Esophagus muscularis mucosa (tissue), 4 donors: ENCODE measurements at places on chromosomes 6 and 20. TPM values are rescaled to one million over a fixed set of nuclear protein-coding genes. Genes with fewer than 3 reads are reported as not detected.

DNA sequence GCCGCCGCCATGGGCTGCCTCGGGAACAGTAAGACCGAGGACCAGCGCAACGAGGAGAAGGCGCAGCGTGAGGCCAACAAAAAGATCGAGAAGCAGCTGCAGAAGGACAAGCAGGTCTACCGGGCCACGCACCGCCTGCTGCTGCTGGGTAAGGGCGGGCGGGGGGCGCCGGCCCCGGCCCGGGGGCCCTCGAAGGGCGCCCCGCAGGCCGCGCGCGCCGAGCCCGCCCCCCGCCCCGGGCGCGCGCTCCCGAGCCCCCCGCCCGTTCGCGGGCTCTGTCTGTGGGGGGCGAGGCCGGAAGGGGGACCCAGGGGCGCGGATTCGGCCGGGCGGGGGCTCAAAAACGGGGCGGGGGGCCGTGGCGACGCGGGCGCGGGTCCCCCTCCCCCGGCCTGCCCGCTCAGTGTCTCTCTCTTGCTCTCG lies 39.2 kb downstream of the GNAS start:
- no peak for DNase-seq

DNA sequence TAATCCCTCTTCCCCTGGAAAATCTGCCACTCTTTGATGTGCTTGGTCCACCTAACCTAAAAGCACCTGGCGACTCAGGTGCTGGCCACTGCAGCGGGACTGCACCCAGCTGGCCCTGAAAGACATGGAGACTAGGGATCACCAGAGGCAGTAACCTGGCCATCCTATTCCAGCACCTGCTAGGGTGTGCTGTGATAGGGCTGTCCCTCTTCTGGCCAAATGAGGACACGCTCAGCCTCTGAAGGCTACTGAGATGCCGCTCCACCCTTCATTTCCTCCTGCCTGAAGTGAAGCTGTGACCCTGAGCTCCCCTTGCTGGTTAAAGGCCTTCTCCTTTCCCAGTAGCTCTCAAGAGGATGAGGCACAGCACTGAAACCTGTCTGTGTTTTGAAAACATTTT lies 24.4 kb downstream of the FOXC1 start:
- DNase-seq = no peak

DNA sequence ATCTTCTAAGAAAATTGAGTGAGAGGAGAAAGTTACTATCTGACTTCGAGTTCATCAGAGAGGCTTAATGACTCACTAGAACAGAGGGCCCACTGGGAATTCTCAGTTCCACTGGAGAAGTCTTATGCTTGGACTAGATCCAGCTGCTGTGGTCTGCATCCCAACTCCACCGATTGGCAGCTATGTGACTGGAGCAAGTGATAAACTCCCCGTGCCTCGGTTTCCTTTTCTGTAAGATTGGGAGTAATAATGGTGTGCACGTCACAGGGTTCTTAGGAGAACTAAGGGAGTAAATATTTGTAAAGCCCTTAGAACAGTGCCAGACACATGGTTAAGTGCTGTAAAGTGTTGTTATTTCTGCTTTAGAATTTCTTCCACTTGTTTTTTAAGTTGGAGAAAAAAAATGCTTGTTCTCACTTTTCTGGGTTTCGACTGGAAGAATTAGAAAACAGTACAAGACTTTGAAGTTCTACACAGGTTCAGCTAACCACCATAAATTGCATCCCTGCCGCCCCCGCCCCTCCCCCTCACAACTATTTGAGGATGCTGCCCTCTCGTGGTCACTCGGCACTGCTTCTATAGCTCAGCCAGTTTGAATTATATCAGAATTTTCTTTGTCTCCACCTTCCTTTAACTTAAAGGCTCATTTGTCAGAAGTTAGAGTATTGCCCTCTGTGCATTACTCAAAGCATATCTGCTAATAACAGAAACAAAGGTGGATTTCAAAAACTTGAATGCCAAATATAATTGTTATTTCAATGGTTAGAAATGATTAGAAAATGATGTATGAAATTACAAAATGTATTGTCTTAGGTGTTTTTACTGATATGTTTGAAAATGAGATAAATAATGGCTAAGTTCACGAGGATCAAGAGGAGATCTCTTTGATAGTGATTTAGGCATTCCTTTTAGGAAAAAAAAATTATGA lies 95.0 kb upstream of the IFNGR1 start:
- no peak for DNase-seq

The PRPH2 gene
- total RNA-seq = 1.2 TPM

The SLC25A27 gene
- total RNA-seq = 26.2 TPM

DNA sequence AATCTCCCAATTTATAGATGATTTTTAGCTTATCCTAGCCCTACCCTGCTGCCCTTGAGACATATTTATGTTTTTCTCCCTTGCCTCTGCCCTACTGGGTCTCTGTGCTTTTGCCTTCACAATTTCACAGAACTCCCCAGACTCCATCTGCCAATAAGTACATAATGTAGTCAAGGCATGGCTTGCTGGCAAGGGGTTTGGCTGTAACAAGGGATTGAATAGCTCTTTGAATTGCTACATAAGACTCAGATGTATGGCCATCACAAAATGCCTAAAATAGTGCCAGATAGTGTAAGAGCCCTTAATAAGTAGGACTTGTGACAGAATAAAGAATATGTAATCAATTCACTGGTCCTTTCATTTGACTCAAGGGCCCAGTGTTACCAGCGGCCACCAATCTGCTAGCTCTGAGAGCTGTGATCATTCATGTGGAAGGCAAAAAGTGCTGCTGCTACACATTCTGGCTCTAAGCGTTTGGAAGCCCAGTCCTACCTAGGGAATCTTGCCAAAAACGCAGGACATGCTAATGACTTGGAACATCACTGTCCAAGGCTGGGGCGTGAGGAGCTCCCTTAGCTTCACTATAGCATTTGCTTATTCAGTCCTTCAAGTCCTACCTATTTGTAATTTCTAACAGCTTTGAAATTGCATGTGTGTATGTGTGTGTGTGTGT lies 20.5 kb downstream of the CLVS2 start:
- DNase-seq = no peak

The RNF217 gene
- 34.9 TPM for total RNA-seq

DNA sequence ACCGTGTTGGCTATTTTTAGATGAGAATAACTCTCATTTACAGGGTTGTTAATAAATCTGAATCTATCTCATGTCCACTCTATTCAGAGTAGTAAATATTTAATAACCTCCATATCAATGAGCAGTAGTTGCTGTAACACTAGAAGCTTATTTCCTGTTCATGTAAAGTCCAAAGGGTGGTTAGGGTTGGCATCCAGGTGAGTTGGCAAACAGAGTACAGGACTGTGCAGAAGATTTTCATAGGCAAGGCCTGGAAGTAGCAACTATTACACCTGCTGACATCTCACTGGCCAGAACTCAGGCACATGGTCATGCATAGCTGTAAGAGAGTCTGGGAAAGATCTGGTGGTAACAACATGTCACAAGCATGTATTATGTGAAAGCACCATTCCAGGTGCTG lies 147.5 kb downstream of the PHF3 start:
- no peak for DNase-seq

DNA sequence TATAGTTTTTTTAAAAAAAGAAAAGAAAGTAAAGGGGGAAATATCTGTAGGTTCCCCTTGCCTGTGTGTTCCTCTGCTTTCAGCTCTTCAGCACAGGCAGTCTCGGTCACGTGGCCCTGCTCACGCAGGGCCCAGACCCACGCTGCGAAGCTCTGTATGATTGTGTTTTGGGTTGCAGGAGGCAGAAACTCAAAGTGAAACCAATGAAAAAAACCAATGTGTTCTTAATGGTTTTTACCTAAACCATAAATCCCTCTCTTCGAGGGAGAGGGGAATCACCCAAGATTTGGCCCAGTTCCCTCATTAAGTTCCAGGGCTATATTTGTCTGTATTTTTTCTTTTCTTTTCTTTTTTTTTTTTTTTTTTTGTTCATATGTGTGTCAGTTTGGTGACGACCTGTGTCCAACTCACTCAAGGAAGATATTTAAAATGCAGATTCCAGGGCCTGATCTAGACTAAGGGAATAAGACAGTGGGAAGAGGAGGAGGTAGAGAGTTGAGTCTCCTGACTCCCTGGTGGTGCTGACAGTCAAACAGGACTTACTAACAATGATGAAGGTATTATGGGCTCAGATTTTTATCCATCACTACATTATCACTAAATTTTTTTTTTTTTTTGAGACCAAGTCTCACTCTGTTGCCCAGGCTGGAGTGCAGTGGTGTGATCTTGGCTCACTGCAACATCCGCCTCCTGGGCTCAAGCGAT lies 33.8 kb upstream of the RREB1 start:
- DNase-seq = no peak

DNA sequence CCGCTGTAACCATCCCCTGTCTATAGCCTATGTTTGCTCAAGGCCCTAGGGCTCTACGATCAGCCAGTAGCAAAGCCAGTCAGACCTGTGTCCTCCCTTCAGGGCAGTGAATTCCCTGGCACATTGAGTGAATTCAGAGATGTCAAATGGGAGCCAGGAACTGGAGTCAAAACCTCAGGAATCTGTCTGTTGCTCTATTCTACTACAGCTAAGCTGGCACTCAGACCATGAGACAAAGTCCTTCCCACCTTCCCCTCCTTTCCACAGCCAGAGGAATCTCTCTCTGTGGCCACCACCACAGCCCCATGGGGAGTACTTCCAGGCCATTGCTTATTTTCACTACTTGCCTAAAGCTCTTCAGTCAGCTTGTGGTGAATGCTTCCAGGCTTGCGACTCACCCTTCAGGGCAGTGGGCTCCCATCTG lies 82.0 kb downstream of the PKIB start:
- DNase-seq = no peak

GRCh38 chr6:156654919-156655918 lies 122.0 kb upstream of the ARID1B start:
- no peak for DNase-seq

GRCh38 chr20:46036370-46036769 lies 7.4 kb downstream of the SLC12A5 start:
- no peak for DNase-seq

GRCh38 chr6:100228834-100229441 lies 234.9 kb upstream of the MCHR2 start:
- no peak for DNase-seq

The LPA gene
- not detected for total RNA-seq

The LINC00237 gene
- not detected for total RNA-seq

DNA sequence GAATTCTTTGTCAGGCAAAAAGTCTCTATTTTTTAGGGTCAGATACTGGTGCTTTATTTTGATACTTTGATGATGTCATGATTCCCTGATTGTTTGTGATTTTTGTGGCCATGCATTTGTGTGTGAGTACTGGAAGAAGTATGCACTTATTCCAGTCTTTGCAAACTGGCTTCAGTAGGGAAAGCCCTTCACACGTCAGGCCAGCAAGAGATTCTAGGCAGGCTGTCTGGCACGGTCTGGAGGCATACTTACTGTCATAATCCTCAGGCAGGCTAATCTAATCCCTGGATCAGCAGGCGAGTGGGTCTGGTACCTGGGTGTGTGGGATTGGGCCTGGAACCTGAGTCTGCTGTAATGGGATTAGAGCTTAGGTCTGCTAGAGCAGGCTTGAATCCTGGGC lies 391.8 kb upstream of the MMS22L start:
- no peak for DNase-seq

DNA sequence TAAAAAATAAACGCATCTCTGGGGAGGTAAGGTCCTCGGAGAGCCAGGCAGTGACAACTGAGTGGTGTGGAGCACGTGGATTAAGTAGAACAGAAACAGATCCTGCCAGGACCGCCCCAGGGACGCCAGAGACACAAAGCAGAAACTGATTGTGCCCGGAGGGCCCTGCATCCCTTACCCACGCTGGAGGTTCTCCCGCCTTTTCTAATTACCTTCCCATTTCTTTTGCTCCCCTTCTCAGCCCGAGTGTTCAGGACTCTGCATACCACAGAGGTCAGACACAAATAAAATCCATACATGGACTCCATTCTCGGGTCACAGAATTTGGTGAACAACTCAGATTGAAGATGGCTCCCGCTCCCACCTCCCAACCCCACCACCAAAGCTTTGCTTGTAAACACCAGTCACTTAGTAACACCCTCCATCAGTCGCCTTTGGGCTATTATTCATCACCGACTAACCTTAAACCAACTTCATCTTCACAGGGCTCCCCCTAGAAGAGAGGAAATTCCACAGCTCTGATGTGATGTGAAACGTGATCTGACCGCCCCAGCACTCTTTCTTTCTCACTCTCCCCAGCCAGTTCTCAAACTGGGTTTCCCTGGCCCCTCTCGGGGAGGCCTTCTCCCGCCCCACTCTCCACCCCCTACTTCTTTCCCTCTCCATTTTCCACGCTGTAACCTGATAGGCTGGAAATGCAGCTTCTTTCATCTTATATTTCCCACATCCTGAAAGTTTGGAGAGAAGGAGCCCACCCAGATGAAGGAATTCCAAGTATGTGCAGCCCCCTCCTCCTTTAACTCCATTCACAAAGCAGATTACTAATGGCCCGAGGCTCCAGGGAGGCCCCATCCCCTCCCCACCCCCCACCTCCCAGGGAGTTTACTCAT lies 32.5 kb upstream of the PIM1 start:
- no peak for DNase-seq

The ZSCAN23 gene
- 2.9 TPM for total RNA-seq

- DNase-seq = no peak
These were observed 1.3 kb upstream of the FNDC11 start for GRCh38 chr20:63552481-63553249.

DNA sequence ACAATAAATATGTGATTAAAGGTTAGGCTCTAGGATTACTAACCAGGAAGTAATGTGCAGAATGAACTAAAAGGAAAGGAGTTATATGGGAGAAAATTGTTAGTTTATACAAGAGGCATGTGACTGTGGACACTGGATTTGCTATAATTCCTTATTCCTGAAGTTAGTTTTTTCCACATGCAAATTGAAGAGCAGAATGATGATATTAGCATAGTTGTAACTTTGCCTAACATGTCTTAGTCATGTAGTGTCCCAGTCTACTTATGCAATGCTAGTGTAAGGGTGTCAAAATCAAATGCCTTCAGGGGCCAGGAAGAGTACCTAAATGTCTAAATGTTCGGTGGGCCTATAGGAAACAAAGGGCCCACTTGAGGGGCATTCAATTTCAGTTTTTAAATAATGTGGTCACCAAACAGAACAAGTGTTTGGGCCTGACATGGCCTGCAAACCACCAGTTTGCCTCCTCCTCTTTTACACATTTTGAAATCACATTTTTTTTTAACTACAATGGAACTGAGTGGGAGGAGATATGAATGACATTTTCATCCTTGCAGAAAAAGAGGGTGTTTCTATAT lies 28.0 kb upstream of the CEP85L start:
- DNase-seq = peak; percentile 8

DNA sequence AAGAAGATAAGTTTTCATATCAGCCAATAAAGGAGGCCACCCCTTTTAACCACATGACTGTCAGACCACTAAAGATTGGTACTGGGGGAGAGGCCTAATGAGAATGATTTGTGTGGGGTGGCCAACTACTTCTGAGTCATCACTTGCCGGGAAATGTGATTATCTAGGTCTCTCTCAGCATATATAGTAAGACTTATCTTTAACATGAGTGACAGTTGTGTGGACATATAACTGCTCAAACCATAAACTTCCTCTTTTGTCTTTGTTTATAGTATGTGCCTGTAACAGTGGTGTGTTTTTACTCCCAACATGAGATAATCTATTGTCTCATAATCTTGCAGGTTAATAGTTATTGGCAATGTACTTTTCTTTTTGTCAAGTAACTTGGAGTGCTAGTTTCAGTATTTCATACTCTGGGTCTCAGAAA lies 312.4 kb downstream of the CDKAL1 start:
- no peak for DNase-seq

- peak; percentile 68 for DNase-seq
These were observed 305.6 kb downstream of the NRN1 start for GRCh38 chr6:5701174-5701573.

- DNase-seq = no peak
These were observed 806 bp downstream of the KCNQ2 start for GRCh38 chr20:63471717-63471980.

GRCh38 chr6:43035495-43036194 lies 14.2 kb downstream of the RRP36 start:
- DNase-seq = no peak
